Cerebellum (tissue), 4 donors: ENCODE measurements at places on chromosomes 2 and 18. TPM values are rescaled to one million over a fixed set of nuclear protein-coding genes. Genes with fewer than 3 reads are reported as not detected.

DNA sequence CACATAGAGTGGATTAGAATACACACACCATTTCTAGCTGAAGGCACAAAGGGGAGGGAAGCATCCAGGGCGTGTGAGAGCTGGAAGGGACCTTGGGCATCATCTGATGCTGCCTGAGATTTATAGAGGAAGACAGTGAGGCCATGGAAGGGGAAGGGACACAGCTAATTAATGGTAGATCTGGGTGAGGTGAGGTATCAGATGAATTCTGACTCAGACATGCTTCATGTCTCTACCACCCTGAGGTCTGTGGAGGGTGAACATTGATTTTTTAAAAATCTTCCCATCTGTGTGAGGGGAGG, 42.2 kb upstream of the OTOF start:
- no peak for DNase-seq

DNA sequence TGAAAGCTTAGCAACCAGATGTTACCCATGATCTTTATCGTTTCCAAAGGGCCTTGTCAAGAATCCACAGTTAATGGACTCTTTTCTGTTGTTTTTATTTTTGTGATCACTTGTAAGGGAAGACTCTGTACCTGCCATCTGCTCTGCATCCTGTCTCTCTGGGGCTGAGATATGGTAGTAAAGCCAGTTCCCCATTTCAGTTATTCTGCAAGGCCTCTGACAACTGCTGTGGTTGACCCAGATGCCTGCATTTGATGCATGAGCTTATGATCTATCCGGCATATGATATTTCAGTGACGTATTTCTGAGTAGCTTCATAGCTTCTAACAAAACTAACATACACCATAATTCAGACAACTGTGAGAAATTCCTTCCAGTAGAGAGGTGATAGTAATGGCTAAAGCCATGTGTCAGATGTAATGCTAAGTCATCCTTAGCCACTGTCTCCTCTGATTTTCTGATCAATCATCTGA, 105.1 kb downstream of the TPO start:
- DNase-seq = no peak

DNA sequence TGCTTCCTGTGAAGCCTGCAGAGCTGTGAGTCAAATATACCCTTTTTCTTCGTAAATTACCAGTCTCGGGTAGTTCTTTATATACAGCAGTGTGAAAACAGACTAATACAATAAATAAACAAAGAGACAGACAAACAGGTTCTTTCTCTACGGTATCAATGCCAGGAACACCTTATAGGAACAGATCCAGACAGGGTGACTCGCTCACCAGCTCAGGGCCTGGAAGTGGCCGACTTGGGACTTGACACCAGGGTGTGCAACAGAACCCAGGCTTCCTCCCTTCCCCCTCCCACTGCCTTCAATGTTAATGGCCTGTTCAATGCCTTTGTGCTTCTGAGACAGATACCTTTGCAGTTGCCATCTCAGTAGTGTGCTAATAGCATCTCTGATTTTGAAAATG, 309.5 kb downstream of the ALK start:
- DNase-seq = no peak

DNA sequence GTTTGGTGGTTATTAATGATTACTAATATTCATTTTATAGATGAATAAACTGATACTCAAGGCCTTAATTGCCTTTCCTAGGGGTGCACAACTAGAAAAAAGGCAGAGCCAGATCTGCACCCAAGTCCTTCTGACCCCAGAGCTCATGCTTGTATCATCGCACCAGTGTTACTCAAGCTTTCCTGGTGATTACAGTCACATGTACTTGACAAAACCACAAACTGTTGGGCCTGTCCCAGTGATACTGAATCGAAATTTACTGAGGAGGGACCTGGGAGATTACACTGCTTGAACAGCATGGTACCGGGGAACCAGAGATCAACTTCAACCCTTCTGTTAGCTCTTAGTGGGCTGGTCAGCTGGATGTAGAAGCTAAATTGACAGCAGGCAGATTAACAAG, 33.7 kb downstream of the FASTKD2 start:
- DNase-seq = no peak

Gene C1QL2
- total RNA-seq = 0.27 TPM

- peak; percentile 30 for DNase-seq
These were observed 182.3 kb downstream of the LOXHD1 start for GRCh38 chr18:46474487-46475389.

GRCh38 chr2:225137971-225138370, 95.7 kb upstream of the DOCK10 start:
- no peak for DNase-seq

Gene CHRND
- total RNA-seq = 0.18 TPM

DNA sequence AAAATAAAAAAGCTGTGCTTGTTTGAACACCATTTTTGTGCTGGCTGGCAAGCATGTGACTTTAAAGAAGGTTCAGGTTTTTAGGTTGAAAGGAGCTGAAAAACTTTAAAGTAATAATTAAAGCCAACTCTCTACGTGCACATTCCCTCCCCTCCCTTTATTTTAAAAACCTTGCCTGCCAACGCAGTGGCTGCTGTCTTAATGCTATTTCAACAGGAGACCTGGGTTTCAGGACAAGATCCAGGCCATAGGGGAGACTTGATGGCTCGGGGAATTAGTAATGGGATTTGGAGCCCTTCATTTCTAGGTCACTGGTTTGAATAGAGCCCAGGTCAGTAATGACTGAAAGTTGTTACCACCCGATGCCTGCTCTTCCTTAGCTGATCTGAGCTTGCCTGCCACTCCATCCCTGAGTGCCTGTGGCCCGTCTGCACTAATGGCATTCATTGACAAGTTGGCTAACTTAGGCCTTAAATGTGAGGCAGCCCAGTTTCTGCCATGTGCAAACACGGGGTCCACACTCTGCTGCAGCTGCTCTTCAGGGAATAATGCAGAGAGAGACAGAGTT, 1233.2 kb upstream of the ZEB2 start:
- DNase-seq = no peak

Gene MROH2A
- not detected for total RNA-seq

DNA sequence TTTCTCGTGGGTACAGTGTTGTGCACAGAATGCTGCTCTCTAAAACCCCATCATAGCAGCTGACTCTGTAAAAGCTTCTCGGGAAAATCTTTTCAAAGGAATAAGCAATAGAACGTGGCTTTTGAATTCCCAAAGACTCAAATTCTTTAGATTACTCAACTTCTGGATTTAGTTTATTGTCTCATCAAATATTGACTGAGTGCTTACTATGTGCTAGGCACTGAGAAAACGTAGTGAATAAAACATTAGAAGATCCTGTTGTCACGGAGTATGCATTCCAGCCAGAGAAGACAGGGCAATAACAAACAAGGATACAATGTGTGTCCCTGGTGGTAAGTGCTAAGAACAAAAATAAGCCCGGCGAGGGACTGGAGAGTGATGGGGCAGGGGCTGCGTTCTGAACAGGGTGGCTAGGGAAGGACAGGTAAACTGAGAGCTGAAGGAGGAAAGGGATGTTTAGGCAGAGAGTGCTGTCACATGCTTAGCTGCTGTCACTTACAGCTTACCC, 178.2 kb upstream of the SIX3 start:
- DNase-seq = no peak

Gene ANKRD30BL
- total RNA-seq = 33.8 TPM

Gene DDX18
- total RNA-seq = 46.6 TPM

DNA sequence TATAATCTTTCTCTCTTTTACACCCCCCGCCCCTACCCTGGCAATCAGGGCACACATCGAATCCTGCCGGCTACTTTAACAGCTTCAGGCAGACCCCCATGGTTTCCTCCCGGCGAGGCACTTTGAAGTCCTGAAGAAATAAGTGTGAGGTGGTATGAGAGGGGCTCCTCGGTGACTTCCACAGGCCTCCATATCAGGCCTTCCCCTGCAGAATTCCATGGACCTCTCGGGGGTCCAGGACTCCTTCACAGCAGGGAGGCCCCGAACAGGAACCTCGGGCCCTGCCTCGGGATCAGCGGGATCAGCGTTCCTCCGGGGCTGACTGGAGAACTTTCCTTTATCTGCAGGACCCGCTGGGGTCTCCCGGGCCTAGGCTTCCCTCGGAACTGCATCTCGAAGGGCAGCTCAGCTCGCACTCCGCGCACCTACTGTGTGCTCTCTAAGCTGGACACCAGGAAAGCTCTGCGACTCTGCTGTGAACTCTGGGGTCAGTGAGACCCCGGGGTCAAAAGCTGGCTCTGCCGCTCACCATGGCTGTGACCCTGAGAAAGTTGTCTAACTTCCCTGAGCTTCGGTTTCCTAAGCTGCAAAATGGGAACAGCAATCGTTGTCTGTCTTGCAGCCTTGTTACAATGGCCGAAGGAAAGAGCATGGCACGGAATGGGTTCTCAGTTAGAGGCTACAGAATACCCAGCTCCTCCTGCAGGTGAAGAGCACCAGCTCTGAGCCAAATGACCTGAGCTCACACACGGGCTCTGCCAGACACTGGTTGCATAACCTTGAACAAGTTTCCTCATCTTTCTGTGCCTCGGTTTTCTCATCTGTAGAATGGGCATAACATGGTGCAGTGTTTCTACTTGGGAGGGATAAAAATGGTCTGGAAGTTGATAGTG, 97.4 kb upstream of the ID2 start:
- no peak for DNase-seq

Gene OTOS
- total RNA-seq = 1.4 TPM

Gene LIMS2
- 3.3 TPM for total RNA-seq

Gene TUBB8B
- total RNA-seq = not detected

Gene COL6A3
- total RNA-seq = 59.6 TPM

DNA sequence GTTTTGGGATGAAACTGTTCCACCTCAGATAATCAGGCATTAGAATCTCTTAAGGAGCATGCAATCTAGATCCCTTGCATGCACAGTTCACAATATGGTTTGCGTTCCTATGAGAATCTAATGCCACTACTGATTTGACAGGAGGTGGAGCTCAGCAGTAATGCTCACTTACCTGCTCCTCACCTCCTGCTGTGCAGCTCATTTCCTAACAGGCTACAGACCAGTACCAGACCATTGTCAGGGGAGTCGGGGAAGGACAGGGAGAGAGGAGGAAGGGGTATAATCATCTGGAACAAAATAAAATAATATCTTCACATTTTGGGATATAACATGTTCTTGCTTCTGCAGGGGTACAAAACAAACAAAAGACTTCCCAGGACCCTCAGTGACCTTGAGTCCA, 532.0 kb upstream of the FSHR start:
- no peak for DNase-seq

DNA sequence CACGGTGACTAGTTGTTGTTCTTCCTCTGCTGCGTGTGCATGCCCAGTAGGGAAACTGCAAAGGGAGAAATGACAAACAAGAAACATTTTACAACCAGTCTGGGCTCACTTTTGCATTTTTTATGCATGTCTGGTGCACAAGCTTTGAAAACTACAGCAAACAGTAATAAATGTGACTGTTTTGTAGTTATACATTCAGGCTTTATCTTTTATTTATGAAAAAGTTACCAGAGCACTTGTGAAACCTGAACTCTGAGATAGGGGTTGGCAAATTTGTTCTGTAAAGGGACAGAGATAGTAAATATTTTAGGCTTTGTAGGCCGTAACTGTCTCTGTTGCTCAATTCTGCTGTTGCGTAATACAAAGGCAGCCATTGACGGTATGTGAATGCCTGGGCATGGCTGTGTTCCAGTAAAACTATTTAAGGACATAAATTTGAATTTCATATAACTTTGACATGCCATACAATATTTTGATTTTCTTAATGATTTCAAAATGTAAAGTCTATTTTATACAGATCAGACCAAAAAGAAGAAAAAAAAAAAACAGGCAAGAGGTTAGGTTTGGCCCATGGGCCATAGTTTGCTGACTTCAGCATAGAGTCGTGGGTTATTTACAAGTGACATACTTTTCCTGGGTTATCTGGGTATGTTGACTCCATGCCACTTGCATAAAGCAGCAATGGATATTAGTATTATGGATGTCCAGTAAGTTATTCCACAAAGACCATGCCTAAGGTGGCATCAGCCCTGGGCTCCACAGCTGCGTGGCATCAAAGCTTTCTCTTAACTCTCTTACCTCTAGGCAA, 53.6 kb upstream of the EML6 start:
- DNase-seq = no peak

DNA sequence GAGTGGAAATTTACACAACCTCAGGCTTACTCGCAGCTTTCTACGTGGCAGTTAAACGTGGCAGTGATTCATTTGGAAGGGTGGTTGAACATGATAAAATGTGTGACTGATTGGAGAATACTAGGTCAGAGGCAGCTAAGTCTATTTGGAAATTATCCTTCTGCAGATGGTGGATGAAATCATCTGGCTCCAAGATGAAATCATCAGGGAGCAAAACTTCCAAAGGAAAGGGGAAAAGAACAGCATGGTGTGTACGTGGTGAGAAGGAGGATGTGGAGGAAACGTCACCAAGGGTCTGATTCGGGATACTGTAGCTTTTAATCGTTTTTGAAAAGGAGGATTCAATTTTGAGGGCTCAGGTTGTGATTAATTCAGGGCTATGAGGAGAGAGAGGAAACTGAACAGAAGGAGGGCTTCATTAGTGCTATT, 47.9 kb downstream of the COL3A1 start:
- no peak for DNase-seq

Gene FOXD4L1
- total RNA-seq = 0.27 TPM

GRCh38 chr2:234463626-234464290, 33.1 kb downstream of the ARL4C start:
- DNase-seq = no peak

DNA sequence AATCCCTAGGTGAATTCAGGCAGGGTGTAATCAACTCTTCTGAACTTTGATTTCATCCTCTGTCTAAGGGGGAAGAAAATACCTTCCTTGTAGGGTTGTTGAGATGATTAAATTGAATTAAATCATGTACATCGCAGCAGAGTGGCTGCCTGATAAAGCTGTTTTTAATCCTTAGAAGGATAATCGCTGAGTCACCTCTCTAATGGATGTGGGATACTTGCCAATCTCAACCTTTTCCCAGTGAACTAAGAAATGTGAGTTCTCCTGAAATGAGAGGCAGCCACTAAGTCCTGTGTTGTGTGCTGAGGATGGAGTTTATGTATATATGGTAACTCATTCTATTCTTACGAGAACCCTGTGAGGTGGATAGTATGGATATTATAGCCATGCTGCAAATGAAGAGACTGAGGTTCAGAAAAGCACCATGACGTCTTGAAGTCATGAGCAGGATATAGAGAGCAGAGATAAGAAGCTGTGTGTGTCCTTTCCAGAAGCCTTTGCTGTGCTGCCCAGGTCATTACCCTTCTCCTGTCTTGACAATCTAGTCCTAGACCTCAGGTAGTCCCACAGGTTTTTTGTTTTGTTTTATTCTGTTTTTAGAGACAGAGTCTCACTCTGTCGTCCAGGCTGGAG, 93.3 kb downstream of the HNRNPLL start:
- no peak for DNase-seq

DNA sequence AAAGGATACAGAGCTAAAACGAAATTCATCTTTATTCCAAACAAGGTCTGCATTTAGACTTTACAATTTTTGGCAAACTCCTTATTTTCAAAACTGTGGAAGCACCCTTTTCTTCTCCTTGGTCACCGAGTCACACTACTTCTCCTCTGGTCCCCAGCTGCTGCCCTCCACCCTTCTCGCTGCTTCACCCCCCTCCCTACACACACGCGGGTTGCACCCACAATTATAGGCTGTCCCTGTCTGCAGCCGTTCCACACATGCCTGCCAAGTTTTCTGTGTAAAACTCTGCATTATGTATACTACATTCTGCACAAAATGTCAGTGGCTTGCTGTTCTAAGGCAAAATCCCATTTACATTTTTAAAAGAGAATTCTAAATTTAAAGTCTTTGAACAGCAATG, 63.5 kb downstream of the PTPN2 start:
- DNase-seq = no peak
